NCI-H1048 (cell line): ENCODE measurements at places on chromosomes 1 and 21.
A peak's percentile ranks its signal among the peaks of the same experiment; 100 is the strongest.

GRCh38 chr1:243705585-243705984 lies 144.5 kb downstream of the AKT3 start:
- DNase-seq = no peak

- DNase-seq = no peak
Measured at GRCh38 chr1:44549510-44549909, 124.8 kb downstream of the TMEM53 start.

DNA sequence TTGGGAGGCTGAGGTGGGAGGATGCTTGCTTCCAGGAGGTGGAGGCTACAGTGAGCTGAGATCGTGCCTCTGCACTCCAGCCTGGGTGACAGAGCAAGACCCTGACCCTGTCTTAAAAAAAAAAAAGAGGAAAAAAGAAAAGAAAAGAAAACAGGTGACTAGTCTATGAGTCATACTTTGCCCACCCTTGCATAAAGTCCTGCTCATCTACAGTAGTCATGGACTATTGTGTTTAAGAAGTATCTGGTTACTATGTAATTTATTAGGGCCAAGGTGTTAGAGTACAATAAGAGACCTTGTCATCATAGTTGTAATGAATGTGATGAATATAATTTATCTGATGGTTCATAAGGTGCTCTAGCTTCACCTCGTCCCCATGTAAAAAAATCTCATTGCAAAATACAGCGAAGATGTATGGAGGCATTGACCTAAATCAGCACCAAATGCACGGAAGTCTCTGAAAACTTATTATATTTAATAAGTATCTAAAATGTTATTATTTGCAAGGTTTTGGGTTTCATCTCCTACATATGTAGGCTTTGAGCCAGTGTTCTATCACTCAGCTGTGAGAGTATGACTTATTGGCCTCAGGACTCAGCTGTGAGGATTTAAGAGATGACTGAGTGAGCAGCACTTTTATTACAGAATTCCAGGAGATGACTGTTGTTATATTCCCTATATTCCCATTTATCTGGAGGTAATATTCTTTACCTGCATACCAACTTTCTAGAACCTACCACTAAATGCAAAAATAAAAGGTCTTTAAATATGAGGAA lies 19.9 kb upstream of the KCNJ6 start:
- no peak for DNase-seq

DNA sequence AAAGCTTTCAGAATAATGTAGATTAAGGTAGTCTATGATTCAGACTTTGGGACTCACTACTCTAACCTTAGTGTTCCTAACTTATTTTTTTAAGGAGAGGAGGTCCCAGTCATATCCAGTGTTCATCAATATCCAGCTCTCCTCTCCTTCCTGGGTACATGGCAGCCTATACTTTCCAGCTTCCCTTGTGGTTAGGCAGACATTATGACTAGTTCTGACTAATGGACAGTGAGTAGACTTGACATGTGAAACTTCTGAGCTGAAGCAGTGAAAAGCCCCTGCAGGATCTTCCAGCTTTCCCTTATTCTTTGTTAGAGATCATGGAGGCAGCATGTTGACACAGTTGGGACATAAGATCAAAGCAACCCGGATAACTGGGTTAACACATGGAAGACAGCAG lies 144.2 kb downstream of the PTPRU start:
- no peak for DNase-seq

DNA sequence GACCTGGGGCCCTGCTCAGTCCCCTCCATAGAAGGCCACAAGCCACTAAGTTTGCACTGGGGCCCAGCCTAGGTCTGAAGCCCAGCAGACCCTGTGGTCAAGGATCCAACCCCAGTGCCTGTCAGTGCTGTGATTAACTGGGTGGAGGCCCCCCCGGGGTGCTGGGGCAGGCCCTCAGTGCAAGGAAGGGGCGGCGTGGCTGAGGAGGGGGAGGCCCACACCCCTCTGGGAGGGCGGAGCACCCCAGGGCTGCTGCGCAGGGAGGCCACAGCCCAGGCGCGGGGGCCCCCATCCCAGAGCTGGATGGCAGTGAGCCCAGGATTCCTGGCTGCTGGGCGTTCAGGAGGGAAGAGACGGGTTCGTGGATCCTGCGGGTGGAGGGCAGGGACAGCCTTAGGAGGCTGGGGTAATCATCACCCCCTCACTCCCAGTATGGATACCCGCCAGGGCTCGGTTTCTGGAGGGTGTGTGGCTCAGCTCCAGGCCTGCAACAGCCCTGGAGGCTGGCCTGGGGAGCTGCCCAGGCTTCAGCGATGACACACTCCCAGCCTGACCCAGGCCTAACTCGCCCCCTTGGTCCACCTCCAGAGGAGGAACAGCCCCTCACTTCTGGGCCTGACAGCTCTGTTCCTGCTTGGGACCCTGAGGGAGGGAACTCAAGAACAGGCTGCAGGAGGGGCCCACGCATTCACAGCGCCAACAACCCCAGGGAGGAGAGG lies 890 bp downstream of the GJC2 start:
- no peak for DNase-seq

GRCh38 chr1:191530928-191531327 lies 627.3 kb upstream of the RGS18 start:
- no peak for DNase-seq

GRCh38 chr21:29436143-29436542 lies 137.4 kb downstream of the BACH1 start:
- no peak for DNase-seq

- no peak for DNase-seq
Measured at GRCh38 chr1:87051965-87052364, 137.5 kb downstream of the HS2ST1 start.

GRCh38 chr1:21261551-21262292 lies 28.5 kb downstream of the ECE1 start:
- DNase-seq = no peak

DNA sequence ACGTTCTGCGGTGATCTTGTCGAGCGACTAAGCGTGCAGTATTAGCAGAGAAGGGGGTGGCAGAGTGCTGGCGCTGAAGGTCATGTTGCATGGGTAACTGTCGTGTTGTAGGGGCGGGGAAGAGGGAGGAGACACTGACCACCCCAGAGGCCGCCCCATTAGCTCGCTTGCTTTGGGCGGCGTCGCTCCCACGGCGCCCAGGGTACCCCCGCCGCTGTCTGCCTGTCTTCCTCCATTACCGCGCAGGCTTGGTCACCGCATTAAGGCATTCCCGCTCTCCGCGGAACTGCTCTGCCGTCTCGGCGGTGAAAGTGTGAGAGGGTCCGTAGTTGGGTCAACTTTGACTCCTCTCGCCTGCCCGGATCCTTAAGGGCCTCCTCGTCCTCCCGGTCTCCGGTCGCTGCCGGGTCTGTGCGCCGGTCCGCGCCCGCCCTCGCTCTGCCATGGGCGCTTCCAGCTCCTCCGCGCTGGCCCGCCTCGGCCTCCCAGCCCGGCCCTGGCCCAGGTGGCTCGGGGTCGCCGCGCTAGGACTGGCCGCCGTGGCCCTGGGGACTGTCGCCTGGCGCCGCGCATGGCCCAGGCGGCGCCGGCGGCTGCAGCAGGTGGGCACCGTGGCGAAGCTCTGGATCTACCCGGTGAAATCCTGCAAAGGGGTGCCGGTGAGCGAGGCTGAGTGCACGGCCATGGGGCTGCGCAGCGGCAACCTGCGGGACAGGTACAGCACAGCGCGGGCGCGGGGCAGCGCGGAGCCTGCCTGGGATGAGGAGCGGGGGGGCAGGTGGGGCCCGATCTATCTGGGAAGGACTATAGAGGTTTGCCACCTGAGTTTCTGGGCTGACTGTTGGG lies at the start of gene MTARC2:
Gene MTARC2 (plus strand): TSS at position 234 of the 846 bp plus-strand sequence. CDS start 210 bp downstream, at position 444.
- DNase-seq = peak; percentile 41

GRCh38 chr1:208221291-208221622 lies 22.9 kb downstream of the PLXNA2 start:
- DNase-seq = no peak

- no peak for DNase-seq
Measured at GRCh38 chr1:16352842-16353535, 709 bp upstream of the FBXO42 start.

DNA sequence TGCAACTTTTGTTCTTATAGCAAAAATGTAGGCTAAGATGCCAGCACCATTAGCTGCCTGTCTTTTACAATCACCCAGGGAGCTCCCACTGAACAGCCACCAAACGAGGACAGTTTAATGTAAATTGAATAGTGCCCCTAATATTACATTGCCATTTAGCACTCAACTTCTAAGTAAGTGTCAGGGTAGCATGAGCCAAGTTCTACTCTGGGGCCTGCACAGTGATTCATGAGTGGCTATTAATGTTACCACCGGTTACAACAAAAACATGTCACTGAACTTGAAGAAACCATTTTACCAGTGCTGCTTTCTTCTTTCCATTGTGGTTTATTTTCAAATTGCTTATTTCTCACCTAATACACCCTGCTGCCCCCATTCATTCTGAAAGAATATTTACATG lies 295.6 kb upstream of the RRP15 start:
- no peak for DNase-seq

DNA sequence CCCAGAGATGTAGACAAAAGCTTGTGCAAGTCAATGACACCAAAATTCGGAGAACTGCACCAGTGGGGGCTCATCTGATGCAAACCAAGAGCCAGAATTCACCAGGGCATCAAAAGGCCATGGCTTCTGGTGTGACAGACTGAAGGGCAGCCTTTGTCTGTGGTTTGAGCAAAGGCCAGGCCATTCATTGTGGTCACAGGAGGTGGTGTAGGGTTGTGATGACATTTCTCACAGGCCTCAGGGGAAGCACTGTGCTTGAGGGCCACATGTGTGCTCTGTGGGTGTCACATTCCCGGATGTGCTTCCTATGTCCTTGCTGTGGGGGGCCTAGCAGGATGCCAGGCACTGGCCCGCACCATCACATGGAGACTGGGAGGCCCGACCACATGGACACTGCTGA lies 22.5 kb upstream of the KCNE1 start:
- no peak for DNase-seq

DNA sequence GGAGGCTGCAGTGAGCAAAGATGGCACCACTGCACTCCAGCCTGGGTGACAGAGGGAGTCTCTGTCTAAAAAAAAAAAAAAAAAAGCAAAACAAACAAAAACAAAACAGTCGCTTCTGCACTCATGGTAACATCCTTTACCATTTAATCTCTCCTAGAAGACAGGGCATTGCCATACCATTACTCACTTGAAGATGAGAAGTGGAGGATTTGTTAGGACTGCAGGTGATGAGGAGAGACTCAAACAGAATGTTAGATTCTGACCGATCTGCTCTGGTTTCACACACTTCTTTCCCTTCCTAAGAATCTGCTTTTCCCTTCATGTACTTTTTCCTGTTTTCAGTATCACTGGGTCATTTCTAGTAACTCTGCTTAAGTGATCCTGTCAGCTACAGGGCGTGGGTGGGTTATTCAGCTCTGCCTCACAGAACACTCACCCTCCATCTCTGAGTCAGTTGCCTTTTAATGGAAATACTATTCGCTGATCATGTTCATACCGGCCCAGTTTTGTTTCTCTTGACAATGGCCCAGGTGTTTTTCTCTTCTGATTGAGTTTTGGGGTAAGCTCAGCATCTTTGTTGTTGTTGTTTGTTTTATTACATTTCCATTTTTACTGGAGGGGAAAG lies 148.0 kb upstream of the ERG start:
- DNase-seq = no peak

DNA sequence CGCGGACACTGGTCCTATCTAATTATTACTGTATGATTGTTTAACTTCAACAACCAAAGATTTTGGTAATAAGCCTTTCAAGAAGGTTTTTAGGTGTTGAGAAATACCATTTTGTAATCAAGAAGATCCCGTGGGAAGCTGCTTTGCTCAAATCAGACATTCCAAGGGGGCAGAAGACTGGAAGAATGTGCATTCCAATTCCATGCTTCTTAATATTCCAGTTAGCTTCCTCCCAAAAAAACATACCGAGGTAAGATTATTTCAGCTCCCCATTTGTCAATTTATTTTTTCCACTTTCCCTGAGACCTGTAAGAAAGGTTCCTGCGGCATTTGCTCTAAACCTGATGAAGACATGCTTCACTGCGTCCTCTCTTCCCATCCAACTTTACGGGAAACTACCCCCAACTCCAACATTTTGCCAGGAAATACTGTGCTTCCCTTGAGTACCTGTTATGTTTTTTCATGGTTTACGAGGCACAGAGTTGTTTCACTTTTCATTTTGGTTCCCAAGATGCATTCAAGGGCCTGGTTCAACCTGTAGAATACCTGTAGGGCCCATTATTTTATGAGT lies 4.1 kb downstream of the CNN3 start:
- DNase-seq = no peak

DNA sequence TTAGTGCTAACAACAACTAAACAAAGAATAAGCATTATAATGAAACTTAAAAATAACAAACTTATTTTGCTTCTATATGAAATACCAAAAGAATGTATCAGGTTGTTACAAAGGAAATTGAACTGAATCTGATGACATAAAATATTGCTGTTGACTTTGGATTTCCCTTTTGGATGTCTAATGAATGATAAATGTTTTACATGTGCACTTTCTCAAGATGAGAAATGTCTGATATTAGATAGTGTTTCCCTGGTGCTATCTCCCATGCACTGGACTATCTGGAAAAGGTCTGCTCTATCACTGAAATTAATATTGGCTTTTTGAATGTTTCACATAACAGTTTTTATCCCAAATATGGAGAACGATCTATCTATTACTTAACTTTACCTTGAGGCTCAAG lies 179.9 kb downstream of the HMCN1 start:
- no peak for DNase-seq
